ENCODE measurements at places on chromosomes 3 and 15.

DNA sequence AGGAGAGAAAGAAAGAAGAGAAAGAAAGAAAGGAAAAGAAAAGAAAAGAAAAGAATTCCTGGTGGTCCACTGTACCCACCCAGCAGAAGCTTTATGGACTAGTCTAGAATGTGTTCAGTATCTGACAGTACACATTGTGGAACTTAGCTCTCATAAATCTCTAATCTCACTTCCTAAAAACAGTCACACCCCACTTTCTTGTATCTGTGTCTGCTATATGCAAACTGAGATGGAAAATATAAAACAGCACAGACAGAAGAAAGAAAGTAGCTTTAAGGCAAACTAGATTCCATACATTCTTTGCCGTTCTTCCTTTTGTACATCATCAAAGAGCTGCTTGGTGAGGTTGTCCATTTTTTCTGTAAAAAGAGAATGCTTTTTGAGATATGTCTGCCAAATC, 41.1 kb upstream of the GNB5 start:
- no peak for DNase-seq

GRCh38 chr3:171874879-171875278, 31.7 kb downstream of the TMEM212 start:
- DNase-seq, result no peak

DNA sequence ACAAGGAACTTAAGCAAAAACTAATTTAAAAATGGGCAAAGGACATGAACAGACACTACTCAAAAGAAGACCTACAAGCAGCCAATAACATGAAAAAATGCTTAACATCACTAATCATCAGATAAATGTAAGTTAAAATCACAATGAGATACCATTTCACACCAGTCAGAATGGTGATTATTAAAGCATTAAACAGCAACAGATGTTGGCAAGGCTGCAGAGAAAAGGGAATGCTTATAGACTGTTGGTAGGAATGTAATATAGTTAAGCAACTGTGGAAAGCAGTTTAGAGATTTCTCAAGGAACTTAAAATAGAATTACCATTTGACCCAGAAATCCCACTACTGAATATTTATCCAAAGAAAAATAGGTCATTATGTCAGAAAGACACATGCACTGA, 482.2 kb downstream of the SQOR start:
- no peak for DNase-seq

- DNase-seq, result no peak
Observed at GRCh38 chr3:83453056-83453455, 1505.7 kb upstream of the CADM2 start.

DNA sequence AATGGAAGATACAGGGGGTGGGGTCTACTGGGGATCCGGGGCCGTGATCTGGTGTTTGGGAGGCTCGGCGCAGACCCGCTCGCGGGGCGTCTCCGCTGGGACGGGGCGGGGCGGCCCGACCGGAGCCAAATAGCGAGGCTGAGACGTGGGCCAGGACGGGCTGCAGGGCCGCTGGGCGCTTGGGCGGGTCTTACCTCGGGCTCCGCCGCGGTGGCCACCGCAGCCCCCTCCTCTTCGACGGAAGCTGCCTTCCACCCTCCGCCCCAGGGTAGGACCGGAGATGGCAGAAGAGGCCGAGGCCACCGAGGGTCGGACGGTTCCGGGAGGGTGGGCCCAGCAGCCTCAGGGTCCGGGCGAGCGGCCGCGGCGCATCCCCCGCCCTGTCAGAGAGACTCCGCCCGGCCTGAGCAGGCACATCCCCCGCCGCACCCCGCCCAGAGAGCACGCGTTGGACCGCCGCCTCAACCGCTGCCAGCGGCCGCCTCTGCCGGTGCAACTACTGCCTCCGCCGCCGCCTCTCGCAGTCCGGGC, 399 bp downstream of the MYO9A start:
- peak; percentile 93 for DNase-seq
